ENCODE measurements at places on chromosomes 11 and 22. TPM values are rescaled to one million over a fixed set of nuclear protein-coding genes. Genes with fewer than 3 reads are reported as not detected.

The KREMEN1 gene
- not detected for total RNA-seq

The CFAP300 gene
- not detected for total RNA-seq

The PDE3B gene
- not detected for total RNA-seq

The SLN gene
- not detected for total RNA-seq

The APOA1 gene
- total RNA-seq: not detected

The NRGN gene
- 0.97 TPM for total RNA-seq

The TNKS1BP1 gene
- total RNA-seq: 21.9 TPM

The SSRP1 gene
- 79.9 TPM for total RNA-seq

The DBX1 gene
- total RNA-seq: not detected

The ZNRF3 gene
- total RNA-seq: 0.19 TPM

The LSP1 gene
- 46.9 TPM for total RNA-seq

The OR10A2 gene
- total RNA-seq: not detected

The PHETA2 gene
- total RNA-seq: not detected

The ST14 gene
- 0.18 TPM for total RNA-seq

The SAA2 gene
- not detected for total RNA-seq

The TIMM10B gene
- 36.3 TPM for total RNA-seq

The LYVE1 gene
- not detected for total RNA-seq

The WNT7B gene
- total RNA-seq: not detected

The MS4A6E gene
- total RNA-seq: not detected

The SMIM35 gene
- total RNA-seq: 0.04 TPM

The POLD3 gene
- total RNA-seq: 14.9 TPM

The VSTM5 gene
- total RNA-seq: not detected

The IGF2 gene
- total RNA-seq: not detected

The VSIG10L2 gene
- total RNA-seq: not detected

The DDX25 gene
- total RNA-seq: not detected

The FLRT1 gene
- not detected for total RNA-seq

The SLC29A2 gene
- 0.90 TPM for total RNA-seq

The RASD2 gene
- total RNA-seq: not detected

All from Karpas-422 (cell line).